ENCODE measurements at places on chromosomes 1 and 21.

DNA sequence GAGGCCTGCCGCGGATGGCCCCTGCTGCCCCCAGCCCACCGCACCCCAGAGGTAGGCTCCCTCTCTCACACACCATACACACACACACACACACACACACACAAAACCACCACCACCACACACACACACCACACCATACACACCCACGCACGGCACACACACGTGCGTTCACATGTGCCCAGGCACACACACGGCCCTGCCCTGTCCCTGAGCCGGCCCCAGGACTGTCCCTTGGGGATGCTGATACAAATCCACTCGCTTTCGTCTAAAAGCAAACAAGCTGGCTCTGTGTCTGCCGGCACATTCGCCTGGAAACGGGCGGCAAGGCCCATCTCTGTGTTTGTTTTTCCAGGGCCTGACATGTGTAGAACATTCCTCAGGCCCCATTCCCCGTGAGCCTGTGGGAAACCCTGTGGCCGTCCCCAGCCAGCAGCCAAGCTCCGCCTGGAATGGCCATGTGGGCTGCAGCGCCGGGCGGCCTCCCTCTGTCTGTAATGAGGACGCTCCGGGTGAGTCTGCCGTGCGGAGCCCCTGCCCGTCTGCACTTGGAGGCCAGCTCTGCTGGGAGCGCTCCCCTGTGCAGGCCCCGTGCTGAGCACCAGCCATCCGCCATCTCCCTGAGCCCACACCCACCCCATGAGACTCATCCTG lies 67.4 kb downstream of the DMRTB1 start:
- no peak for DNase-seq
- H3K27me3 ChIP-seq, result peaks cover 5% of the 10 kb centered on the region
- H3K36me3 ChIP-seq, result no peaks in the 10 kb centered on the region
- no peaks in the 10 kb centered on the region for H3K4me1 ChIP-seq

GRCh38 chr1:225508538-225509375 lies 80.9 kb upstream of the LBR start:
- H3K27ac ChIP-seq, result peak overlapping the region; percentile 33
- DNase-seq, result peak; percentile 29
- no peak overlapping the region for H3K4me3 ChIP-seq
- H3K27me3 ChIP-seq, result no peaks in the 10 kb centered on the region
- peaks cover 12% of the 10 kb centered on the region for H3K4me1 ChIP-seq
- H3K36me3 ChIP-seq, result peaks cover 62% of the 10 kb centered on the region

DNA sequence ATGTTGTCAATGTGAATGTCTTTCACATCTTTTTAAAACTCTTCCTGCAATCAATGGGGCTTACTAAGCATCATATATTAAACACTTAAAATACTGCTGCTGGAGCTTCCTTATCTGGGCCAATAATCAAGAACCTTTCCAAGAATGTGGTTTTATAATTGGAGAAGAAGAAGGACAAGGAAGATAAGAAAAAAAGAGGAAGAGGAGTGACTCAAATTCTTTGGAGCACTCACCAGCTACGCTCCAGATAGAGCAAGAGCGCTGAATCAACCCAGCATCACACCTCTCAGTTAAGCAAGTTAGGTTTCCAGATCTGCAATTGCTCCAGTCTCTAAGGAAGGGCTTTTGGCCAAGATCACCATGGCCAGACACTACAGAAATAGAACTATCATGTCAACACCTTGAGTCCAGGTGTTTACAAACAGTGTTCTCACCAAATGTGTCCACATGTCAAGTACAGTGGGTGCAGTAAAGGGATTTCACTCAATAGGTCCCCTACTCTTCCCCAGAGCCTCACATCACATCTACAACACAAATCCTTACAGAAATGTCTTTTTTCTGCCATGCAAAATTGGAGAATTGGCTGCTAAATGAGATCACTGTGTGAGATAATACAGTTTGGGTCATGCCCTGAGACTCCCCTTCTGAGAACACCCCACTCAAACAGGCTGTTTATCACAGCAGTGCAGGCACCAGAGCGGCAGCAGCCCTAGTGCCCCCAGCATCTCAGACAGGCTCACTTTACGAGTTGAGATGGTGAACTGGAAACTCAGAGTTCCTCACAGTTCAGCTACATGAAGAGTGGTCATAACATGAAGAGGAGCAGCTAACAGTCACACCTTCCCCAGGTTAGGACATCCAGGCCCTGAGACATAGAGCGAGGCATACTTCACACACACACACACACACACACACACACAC lies 1.7 kb upstream of the SPRR2B start:
- no peaks in the 10 kb centered on the region for H3K4me1 ChIP-seq
- H3K27ac ChIP-seq, result no peak overlapping the region
- H3K4me3 ChIP-seq, result no peak overlapping the region
- no peaks in the 10 kb centered on the region for H3K27me3 ChIP-seq

DNA sequence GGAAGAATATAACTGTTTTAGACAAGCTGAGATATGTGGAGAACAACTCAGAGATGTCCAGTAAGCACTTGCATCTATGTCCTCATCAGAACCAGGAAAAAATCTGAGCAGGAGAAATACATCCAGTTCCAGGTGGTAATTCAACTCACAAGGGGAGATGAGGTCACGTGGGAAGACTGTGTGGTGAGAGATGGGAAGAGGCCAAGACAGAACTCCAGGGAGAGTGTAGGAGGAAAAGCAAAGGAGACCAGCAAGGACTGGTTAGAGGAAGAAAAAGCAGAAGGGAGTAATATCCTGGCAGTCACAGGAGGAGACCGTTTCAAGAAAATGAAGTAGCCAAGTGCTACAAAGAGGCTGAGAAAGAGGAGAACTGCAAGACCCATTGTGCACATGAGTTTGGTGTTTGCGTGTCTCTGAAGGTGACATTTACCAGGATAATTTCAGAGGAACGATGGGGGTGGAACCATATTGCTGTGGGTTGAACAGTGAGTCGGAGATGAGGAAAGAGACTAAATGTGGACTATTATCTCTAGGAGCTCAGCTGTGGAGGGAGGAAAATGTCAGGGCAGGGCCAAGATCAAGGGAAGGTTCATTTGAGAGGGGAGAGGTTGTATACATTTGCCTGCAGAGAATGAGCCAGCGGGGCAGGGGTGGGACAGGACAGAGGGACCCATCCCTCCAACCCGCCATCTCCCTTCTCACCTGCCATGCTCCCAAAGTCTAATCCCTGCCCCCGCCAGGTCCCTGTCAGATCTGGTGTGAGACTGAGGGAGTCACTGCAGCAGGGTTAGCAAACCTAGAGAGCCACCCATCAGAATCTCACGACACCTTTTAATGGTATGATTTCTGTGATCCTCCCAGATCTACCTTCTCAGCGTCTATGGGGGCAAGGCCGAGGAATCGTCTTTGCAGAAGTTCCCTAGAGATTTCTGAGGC lies 24.9 kb downstream of the SUSD4 start:
- H3K4me1 ChIP-seq, result no peaks in the 10 kb centered on the region
- no peak for DNase-seq
- H3K4me3 ChIP-seq, result no peak overlapping the region

DNA sequence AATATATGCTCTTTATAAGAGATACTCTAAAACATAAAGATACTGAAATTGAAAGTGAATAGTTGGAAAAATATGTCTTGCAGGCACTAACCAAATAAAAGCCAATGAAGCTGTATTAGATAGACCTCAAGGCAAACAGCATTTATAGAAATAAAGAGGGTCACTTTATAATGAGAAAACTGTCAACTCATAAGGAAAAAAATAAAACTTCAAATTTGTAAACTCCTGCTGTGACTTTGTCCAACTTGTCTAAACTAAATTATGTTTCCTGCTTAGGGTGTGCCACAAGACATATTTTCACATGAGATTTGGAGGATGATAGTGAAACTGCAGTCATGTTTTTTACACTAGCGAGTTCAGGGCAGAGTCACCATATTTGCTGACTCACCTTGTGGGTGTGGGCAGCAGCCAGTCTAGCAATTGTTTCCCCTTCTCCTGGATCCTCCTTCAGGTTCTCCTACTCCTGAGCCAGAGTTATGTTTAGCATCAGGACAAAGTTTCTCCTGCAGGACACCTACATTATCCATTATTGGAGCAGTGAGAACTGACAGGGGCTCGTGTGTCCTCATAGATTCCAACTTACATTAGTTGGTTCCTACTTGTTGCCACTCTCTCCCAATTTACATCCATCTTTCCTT lies 43.8 kb downstream of the CD53 start:
- no peaks in the 10 kb centered on the region for H3K36me3 ChIP-seq
- no peak overlapping the region for H3K4me3 ChIP-seq
- DNase-seq, result no peak
- H3K27me3 ChIP-seq, result no peaks in the 10 kb centered on the region

- H3K36me3 ChIP-seq, result no peaks in the 10 kb centered on the region
- H3K27ac ChIP-seq, result no peak overlapping the region
- H3K27me3 ChIP-seq, result no peaks in the 10 kb centered on the region
Measured at GRCh38 chr1:7011826-7012225, 226.6 kb downstream of the CAMTA1 start.

DNA sequence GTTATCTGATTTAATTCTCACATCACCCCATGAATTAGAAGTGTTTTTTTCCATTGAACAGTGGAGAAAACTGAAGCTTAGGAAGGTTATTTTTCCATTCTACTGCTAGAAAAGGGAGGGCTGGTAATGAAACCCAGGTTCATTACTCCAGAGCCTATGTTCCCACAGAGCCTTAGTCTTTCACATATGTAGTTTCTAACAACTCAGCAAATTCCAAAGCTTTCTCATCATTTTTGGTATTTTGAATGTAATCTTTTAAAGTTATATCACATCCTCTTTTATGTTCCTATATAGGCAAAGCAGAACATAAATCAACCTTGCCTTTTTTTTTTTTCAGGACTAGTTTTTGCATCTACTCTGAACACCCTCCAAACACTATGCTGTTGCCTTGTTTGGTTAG lies 131.9 kb upstream of the BEND5 start:
- no peak for DNase-seq
- no peaks in the 10 kb centered on the region for H3K36me3 ChIP-seq
- H3K27me3 ChIP-seq, result no peaks in the 10 kb centered on the region
- no peak overlapping the region for H3K27ac ChIP-seq

DNA sequence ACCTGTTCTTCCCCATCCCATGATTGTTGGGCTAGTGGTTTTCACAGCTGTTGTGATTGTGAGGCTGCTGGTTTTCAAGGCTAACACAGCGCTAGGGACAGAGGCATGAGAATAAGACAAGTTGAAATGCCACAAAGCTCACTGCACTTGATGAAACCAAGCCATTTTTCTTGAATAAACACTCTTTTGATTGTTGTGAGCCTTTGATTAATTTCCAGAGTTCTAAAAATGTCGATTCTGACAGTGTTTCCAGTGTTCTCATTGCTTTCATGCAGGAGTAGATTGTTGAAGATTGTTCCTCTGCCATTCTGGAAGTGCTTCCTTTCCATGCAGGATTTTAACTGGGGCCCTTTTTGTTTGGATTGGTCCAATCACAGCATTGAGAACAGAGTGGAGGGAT lies 134.9 kb upstream of the GRIK3 start:
- H3K27me3 ChIP-seq, result no peaks in the 10 kb centered on the region
- no peak overlapping the region for H3K27ac ChIP-seq
- DNase-seq, result no peak
- H3K4me1 ChIP-seq, result no peaks in the 10 kb centered on the region
- no peaks in the 10 kb centered on the region for H3K36me3 ChIP-seq
- no peak overlapping the region for H3K4me3 ChIP-seq

- no peak overlapping the region for H3K27ac ChIP-seq
- DNase-seq, result no peak
- H3K27me3 ChIP-seq, result no peaks in the 10 kb centered on the region
- no peaks in the 10 kb centered on the region for H3K36me3 ChIP-seq
- H3K4me1 ChIP-seq, result peaks cover 6% of the 10 kb centered on the region
Measured at GRCh38 chr1:87638636-87639035, 310.0 kb downstream of the LMO4 start.

GRCh38 chr1:21811875-21812305 lies at the start of gene LDLRAD2:
TSS of gene LDLRAD2 (plus strand) at chr1:21812265. CDS start at chr1:21812452, 187 bp downstream.
- DNase-seq, result no peak
- no peaks in the 10 kb centered on the region for H3K36me3 ChIP-seq
- no peak within 1 kb of the TSS for H3K4me3 ChIP-seq
- no peaks in the 10 kb centered on the region for H3K27me3 ChIP-seq
